ENCODE measurements at places on chromosomes 6 and 20.
A peak's percentile ranks its signal among the peaks of the same experiment; 100 is the strongest.

- no peak for DNase-seq
Measured at GRCh38 chr6:144344646-144345045, 59.5 kb downstream of the UTRN start.

GRCh38 chr6:87721311-87721710 is 19.3 kb upstream of the AKIRIN2 start:
- no peak for DNase-seq

DNA sequence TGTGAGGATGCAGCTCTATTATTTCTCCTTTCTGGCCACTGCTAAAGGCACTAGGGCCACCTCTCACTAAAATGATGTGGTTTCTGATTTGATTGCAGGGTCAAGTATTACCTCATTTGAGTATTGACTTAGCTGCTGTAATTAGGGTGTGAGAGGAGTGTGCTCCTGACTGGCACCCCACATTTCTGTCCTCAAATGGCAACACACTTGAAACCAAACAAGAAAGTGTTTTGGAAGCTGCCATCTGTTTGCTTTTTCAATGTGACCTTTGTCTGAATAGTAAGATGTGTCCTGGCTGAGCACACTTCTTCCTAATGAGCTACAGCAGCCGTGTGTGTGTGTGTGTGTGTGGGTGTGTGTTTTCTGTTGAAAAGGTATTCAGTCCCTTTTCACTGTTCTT is 62.8 kb upstream of the SCP2D1 start:
- DNase-seq: no peak

- DNase-seq: no peak
Measured at GRCh38 chr6:124495665-124496190, 466.5 kb upstream of the RNF217 start.

- no peak for DNase-seq
Measured at GRCh38 chr20:3660262-3661059, 2.7 kb downstream of the GFRA4 start.

- no peak for DNase-seq
Measured at GRCh38 chr6:42960243-42961019, at the start of gene GNMT. TSS of gene GNMT (plus strand) at chr6:42960754. CDS start at chr6:42960768, 14 bp downstream.

GRCh38 chr20:51385646-51386530 is 156.6 kb downstream of the NFATC2 start:
- DNase-seq: peak; percentile 63

GRCh38 chr6:101516578-101516977 is 123.1 kb downstream of the GRIK2 start:
- DNase-seq: no peak

DNA sequence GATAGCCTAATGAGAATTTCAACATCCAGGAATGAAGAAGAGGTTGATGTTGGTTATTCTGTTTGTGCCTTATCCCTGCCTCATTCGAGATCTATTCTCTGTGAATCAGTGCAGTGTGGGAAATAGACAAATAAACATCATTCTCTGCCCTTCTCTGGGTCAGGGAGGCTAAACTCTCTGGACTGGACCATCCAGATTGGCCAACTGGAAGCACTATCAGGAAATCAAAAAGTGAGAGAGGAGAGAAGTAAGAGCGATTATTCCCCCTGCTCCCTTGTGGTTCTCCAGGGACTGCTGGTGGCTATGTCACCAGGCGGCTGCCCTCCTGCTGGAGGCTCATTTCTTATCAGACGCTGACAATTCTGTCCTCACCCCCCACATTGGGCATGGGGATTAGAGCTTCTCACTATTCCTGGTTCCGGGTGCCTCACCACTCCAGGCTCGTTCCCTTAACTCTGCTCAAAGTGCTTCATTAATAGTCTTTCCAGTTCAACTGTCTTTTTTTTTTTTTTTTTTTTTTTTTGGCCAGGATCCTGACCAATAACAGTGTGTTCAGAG is 201.7 kb upstream of the RREB1 start:
- DNase-seq: no peak
